Stimulated activated CD8-positive, alpha-beta memory T cell treated with anti-CD3 and anti-CD28 coated beads, Interleukin-4, amount 100 ng/mL, for 1 hour (primary cell): ENCODE measurements at places on chromosomes 1 and 21.

DNA sequence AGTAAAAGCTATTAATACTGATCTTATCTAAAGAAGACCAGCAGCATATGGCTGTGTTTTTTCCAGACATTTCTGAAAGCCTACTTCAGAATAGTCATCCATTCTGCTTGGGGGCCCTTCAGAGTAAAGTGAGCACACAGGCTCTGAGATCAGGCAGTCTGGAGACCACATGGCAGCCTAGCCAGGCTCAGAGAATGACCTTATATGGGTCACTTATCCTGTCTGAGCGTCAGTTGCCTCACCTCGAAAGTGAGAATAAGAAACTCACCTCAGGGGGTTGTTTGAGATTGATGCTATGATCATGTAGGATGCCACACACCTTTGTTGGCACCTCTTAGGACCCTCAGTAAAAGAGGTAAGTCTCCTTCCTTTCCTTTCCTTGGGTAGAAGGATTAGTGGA lies 270.4 kb downstream of the GRIK1 start:
- no peak for DNase-seq

GRCh38 chr1:236066828-236067386 lies 2.0 kb upstream of the NID1 start:
- DNase-seq = no peak

DNA sequence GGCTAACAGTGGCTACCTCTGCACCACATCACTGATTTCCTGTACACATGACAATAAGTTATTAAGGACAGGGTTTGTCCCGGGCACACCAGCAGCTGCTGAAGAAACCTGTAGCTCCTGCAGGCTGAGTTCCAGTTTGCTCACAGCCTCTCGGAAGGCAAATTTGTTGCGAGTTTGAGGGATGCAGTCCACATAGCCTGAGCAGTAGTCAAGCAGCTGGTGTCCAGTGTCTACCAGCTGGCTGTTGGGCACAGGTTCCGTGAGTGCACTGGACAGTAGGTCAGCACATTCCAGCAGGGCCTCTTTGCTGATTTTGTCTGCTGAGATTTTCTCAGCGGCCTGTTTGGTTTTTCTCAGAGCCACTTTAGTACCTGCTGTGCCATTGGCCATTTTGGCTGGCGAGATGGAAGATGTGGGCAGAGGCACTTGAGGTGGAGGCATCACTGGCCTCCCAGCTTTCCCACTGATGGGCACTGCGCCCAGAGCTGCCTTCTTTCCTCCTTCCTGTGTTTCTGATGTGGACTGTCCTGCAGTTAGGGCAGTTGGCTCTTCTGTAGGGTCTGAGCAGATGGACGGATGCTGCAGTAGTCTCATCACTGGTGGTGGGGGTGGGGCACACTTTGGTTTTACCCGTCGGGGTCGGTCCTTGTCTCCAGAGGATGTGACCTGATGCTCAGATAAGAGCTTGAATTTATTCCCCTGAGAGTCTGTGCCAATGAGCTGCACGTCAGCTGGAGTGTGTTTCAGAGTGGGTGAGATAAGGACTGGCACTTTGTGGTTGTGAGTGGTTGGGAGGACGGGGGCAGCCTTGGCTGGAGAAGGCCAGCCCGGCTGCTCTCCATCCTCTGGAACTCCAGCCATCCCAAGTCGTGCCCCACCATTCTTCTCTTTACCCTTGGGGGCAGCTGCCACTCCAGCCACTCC lies 26.1 kb downstream of the TOR3A start:
- no peak for DNase-seq

DNA sequence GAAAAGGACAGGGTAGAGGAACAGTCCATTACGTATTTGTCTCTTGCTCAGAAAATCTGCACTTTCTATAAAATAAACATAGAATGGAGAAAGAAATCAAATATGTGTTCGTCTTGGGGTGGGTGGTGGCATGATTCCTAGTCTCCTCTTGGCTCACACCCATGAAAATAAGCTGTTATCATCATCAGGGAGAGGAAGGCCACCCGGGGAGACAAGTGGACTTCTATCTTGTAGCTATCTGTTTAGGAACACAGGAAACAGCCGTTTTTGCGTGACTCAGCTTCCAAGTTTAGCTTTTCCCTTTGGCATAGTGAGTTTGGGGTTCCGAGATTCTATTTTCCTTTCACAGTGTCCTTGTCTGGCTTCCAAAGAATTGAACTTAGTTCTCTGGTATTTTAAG lies 622.3 kb downstream of the PTPRU start:
- no peak for DNase-seq

DNA sequence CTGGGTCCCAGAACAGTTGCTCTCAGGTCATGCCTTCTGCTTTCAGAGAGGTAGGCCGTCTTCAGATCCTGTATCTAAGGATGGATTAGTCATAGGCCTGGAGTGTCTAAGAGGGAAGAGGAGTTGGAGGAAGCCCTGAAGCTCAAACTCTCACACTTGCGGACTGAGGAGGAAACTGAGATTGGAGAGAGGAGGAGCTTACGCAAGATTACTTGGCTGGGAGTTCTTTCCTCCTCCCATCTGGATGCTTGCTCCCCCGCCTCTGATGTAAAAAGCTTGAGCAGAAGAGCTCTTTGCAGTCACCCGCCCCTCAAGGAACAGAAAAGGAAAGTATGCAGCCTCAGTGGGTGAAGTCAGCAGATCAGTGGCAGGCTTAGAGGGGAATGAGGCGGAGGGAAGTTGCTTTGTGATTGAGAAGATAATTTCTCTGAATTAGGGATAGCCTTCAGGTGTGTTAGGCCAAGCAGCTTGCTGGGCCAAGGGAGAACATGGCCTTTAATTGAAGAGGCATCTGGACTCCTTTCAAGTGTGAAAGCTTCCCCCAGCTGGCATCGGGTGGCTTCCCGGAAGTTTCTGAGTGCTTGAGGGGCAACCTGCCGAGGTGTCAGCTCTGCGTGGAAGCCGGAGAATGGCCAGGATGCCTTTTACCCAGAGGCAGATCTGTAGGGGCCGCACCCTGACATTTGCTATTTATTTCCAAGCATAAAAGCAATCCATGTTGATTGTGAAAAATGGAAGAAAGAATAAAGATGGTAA lies 6.6 kb downstream of the ADORA1 start:
- no peak for DNase-seq

DNA sequence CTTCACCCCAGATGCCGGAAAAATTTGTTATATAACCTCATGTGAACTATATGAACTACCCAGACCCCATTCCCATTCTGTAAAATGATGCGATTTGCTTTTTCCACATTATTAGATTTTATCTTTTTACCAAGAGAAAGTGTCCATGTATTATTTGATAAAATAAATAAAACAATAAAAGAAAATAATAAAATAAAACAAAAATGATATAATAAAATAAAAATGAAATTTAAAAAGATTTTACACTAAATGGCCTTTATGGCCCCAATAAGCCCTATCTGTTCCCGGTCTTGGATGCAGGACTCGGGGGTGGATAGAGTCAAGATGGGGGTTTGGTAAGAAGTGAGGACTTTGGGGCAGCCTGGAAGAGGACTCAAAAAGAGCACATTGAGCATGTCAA lies 357.2 kb downstream of the MATN1 start:
- DNase-seq = no peak

DNA sequence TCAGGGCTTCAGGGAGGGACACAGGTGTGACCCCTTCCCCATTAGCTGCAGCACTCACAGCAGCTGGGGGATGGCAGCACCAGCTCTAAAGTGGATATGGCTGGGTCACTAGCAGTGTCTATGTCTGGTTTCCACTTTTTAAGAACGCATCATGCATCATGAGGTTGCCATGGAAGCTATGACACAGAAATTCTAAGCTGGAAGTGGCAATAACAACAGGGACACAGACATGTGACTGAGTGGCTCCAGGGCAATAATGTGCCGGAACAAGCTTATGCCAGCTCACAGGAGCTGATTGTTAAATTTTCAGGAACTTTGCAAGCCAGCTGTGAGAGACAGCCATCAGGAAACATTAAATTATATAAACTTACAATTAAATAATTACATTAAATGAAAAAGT lies 51.2 kb upstream of the NFASC start:
- DNase-seq = no peak

GRCh38 chr1:21652937-21653743 lies 16.0 kb downstream of the RAP1GAP start:
- DNase-seq = no peak

DNA sequence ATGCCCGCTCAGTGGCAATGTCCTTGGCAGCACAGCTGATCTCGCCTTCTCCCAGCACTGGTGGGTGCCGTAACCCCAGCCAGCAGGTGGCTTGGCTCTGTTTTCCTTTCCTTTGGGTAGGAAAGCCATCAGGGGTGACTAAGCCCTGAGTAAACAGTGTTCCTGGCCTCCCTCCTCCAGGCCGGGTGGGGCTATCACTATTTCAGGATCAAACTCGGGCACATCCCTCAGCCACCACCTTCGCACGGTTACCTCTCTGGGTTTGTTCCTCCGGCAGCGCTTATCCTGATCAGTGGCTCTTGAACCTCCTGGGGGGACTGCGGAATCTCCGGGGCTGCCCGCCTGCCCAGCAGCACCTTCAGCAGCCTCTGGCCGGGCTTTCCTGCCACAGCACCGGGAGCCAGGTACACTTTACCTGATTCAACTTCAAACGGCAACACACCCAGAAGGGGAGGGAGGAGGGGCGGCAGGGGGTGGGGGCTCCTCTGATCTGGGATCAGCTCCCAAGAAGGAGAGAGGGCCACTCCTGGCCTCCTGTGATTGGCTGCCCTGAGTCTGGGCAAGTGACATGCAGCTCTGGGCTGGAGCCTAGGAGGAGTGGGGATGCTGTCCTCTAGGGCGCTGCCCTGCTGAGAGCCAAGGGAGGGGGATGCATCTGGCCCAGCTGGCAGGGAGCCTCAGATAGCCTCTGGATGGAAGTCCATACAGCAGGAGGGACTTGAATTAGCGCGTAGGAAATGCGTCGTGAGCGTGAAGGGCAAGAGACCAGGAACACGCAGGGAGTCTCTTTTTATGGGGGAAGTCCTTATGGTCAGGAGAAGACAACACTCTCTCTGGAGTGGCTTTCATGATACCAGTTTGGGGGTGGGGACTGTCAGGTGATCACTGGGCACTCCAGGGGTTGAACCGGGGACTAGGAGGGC lies at the start of gene ASCL5:
Gene ASCL5 (minus strand): TSS at position 353 of the 923 bp plus-strand sequence. CDS start 11,812 bp downstream, outside the sequence.
- no peak for DNase-seq
